ENCODE measurements at places on chromosomes 11 and 22.

GRCh38 chr11:132161403-132162078, 791.1 kb downstream of the NTM start:
- no peak overlapping the region for H3K27ac ChIP-seq
- H3K27me3 ChIP-seq: no peaks in the 10 kb centered on the region
- no peak for DNase-seq
- H3K4me1 ChIP-seq: no peaks in the 10 kb centered on the region

GRCh38 chr11:45429719-45430118, 143.6 kb upstream of the SYT13 start:
- peaks cover 49% of the 10 kb centered on the region for H3K27me3 ChIP-seq
- DNase-seq: no peak
- no peak overlapping the region for H3K4me3 ChIP-seq
- no peak overlapping the region for H3K27ac ChIP-seq
- no peaks in the 10 kb centered on the region for H3K36me3 ChIP-seq
- H3K4me1 ChIP-seq: no peaks in the 10 kb centered on the region

- no peak overlapping the region for H3K27ac ChIP-seq
- peaks cover 73% of the 10 kb centered on the region for H3K4me1 ChIP-seq
- H3K4me3 ChIP-seq: peak overlapping the region; percentile 79
- no peaks in the 10 kb centered on the region for H3K27me3 ChIP-seq
- no peak for DNase-seq
These were observed 2.6 kb downstream of the EWSR1 start for GRCh38 chr22:29270475-29271271.

- no peaks in the 10 kb centered on the region for H3K27me3 ChIP-seq
- H3K27ac ChIP-seq: no peak overlapping the region
- no peaks in the 10 kb centered on the region for H3K36me3 ChIP-seq
- H3K4me3 ChIP-seq: no peak overlapping the region
These were observed 14.2 kb downstream of the BMAL1 start for GRCh38 chr11:13291800-13292199.

- DNase-seq: peak; percentile 92
- no peaks in the 10 kb centered on the region for H3K36me3 ChIP-seq
- H3K4me1 ChIP-seq: no peaks in the 10 kb centered on the region
- H3K4me3 ChIP-seq: no peak overlapping the region
- H3K27me3 ChIP-seq: peaks cover 18% of the 10 kb centered on the region
These were observed 252.0 kb downstream of the CTTN start for GRCh38 chr11:70650075-70650909.

DNA sequence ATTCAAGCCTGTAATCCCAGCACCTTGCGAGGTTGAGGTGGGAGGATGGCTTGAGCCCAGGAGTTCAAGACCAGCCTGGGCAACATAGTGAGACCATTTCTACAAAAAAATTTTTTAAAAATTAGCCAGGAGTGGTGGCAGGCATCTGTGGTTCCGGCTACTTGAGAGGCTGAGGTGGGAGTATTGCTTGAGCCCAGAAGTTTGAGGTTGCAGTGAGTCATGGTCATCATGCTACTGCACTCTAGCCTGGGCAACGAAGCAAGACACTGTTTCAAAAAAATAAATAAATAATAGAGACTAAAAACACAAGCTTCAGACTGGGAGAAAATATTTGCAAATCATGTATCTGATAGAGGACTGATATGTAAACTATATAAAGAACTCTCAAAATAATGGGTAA, 33.2 kb downstream of the BTBD10 start:
- no peak overlapping the region for H3K27ac ChIP-seq
- no peaks in the 10 kb centered on the region for H3K27me3 ChIP-seq
- no peak for DNase-seq
- H3K4me3 ChIP-seq: no peak overlapping the region
- H3K4me1 ChIP-seq: no peaks in the 10 kb centered on the region

GRCh38 chr11:127334466-127334865, 333.9 kb upstream of the KIRREL3 start:
- no peak overlapping the region for H3K27ac ChIP-seq
- no peaks in the 10 kb centered on the region for H3K4me1 ChIP-seq
- H3K27me3 ChIP-seq: no peaks in the 10 kb centered on the region

DNA sequence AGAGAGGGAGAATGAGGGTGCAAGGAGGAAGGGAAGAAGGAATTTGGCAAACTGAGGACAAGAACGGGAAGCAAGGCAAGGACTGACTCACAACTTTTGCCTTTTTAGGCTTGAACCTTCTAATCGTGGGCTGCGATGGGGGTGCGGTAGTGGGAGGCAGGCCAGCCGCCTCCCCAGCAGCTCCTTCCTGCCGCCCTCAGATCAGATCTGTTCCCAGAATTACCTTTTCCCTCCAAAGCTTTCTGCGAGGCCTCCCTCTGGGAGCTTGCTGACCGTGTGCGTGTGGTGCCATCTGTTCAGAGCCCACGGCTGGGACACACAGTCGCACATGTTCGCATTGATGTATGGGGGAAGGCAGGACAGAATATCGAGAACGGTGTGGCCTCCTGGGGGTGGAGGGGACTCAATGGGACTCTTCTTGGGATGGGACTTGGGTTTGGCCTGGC, 86.9 kb upstream of the PARVA start:
- peaks cover 37% of the 10 kb centered on the region for H3K4me1 ChIP-seq
- H3K4me3 ChIP-seq: no peak overlapping the region
- peak; percentile 15 for DNase-seq
- no peaks in the 10 kb centered on the region for H3K36me3 ChIP-seq

- H3K27ac ChIP-seq: no peak overlapping the region
- no peak for DNase-seq
- no peaks in the 10 kb centered on the region for H3K27me3 ChIP-seq
- no peaks in the 10 kb centered on the region for H3K4me1 ChIP-seq
- H3K4me3 ChIP-seq: no peak overlapping the region
- H3K36me3 ChIP-seq: peaks cover 9% of the 10 kb centered on the region
These were observed 6.9 kb upstream of the TUBA8 start for GRCh38 chr22:18103527-18104269.

GRCh38 chr11:70867281-70868047, 384.9 kb downstream of the SHANK2 start:
- H3K4me3 ChIP-seq: no peak overlapping the region
- DNase-seq: no peak
- H3K27me3 ChIP-seq: no peaks in the 10 kb centered on the region
- no peaks in the 10 kb centered on the region for H3K36me3 ChIP-seq

GRCh38 chr11:75514596-75514995, 11.1 kb downstream of the GDPD5 start:
- peaks cover 3% of the 10 kb centered on the region for H3K4me1 ChIP-seq
- H3K4me3 ChIP-seq: no peak overlapping the region
- H3K36me3 ChIP-seq: no peaks in the 10 kb centered on the region
- no peak overlapping the region for H3K27ac ChIP-seq
- no peaks in the 10 kb centered on the region for H3K27me3 ChIP-seq
- DNase-seq: no peak

DNA sequence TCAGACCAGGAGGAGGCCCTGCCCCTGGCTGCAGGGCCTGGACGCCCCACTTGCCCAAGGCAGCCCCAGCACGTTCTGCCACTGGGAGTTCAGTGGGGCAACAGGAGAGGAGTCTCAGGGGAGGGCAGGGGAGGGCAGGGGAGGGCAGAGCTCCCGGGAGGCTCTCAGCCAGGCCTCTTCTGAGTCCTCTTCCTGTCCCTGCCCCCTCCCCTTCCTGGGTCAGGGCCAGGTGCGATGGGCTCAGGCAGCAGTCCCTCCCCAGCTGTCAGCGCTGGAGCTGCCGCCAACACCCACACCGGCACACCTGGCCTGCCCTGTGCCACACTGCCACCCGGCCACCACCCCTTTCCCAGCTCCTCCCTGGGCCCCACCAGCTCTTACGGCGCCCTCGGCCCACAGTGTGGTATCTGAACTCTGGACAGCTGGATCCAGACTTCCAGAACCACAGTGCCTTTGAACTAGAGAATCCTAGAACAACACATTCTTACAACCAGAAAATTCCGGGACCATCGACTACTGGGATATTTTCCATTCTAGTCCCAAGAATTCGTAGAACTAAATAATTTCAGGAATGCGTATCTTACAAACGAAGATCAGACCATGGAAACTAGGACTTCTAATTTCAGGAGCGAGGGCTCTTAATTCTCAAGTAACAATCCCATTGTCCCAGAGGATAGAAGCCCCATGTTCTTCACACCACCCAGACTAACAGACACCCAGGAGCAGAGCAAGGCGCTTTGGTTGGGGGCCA, 21.8 kb downstream of the RPL3 start:
- H3K36me3 ChIP-seq: no peaks in the 10 kb centered on the region
- H3K27me3 ChIP-seq: no peaks in the 10 kb centered on the region
- no peak overlapping the region for H3K4me3 ChIP-seq
- peak overlapping the region; percentile 59 for H3K27ac ChIP-seq
- peaks cover 44% of the 10 kb centered on the region for H3K4me1 ChIP-seq
